A549 treated with dexamethasone at 1 μM for 4 hours (cell line): ENCODE measurements at places on chromosomes 16 and 17. TPM values are rescaled to one million over a fixed set of nuclear protein-coding genes. Genes with fewer than 3 reads are reported as not detected.

The SMIM5 gene
- 0.71 to 1.1 TPM (median 1.0 TPM) in 5 replicates for total RNA-seq

The ROGDI gene
- total RNA-seq, result 9.3 to 17.5 TPM (median 15.5 TPM) in 5 replicates

The EVI2A gene
- total RNA-seq, result not detected in 5 replicates

The GP1BA gene
- not detected in 5 replicates for total RNA-seq

The ALDOA gene
- total RNA-seq, result 1,418 to 1,815 TPM (median 1,742 TPM) in 5 replicates

The SLC7A6 gene
- 26.4 to 44.0 TPM (median 34.2 TPM) in 5 replicates for total RNA-seq

The MT4 gene
- not detected in 5 replicates for total RNA-seq

The TMEM100 gene
- total RNA-seq, result 0.05 to 0.13 TPM (median 0.07 TPM) in 5 replicates

The CRYM gene
- 1.3 to 2.2 TPM (median 2.1 TPM) in 5 replicates for total RNA-seq

The GPR139 gene
- not detected in 5 replicates for total RNA-seq

The BRICD5 gene
- 3.0 to 4.5 TPM (median 3.8 TPM) in 5 replicates for total RNA-seq

The CEP295NL gene
- total RNA-seq, result 0.34 to 0.54 TPM (median 0.40 TPM) in 5 replicates

The PRCD gene
- not detected in 5 replicates for total RNA-seq

The CES5A gene
- not detected in 5 replicates for total RNA-seq

The EPOP gene
- total RNA-seq, result 10.8 to 13.3 TPM (median 12.0 TPM) in 5 replicates

The TBC1D3I gene
- 0.06 to 0.27 TPM (median 0.23 TPM) in 4 of 5 replicates, not detected in the other for total RNA-seq

The GINS2 gene
- total RNA-seq, result 27.4 to 33.6 TPM (median 30.0 TPM) in 5 replicates

The NGFR gene
- 0.70 to 1.4 TPM (median 0.92 TPM) in 5 replicates for total RNA-seq

The MIEN1 gene
- 79.9 to 98.8 TPM (median 83.5 TPM) in 5 replicates for total RNA-seq

The TSPOAP1 gene
- 0.07 TPM in 1 of 5 replicates, not detected in the others for total RNA-seq

The RAB37 gene
- 0.83 to 1.2 TPM (median 1.2 TPM) in 5 replicates for total RNA-seq

The ARSG gene
- total RNA-seq, result 1.2 to 2.0 TPM (median 1.5 TPM) in 5 replicates

The NLRC3 gene
- 0.01 to 0.05 TPM (median 0.02 TPM) in 4 of 5 replicates, not detected in the other for total RNA-seq

The CBFA2T3 gene
- total RNA-seq, result 0.88 to 1.5 TPM (median 1.0 TPM) in 5 replicates

The ODAD4 gene
- 1.1 to 2.1 TPM (median 1.4 TPM) in 5 replicates for total RNA-seq

The RHBDL1 gene
- 0.26 to 1.6 TPM (median 1.2 TPM) in 5 replicates for total RNA-seq

The MMP25 gene
- 1.1 to 1.6 TPM (median 1.3 TPM) in 5 replicates for total RNA-seq

The CEMP1 gene
- not detected in 5 replicates for total RNA-seq

The NDRG4 gene
- 22.3 to 31.5 TPM (median 25.5 TPM) in 5 replicates for total RNA-seq

The EPN2 gene
- 45.8 to 77.8 TPM (median 66.7 TPM) in 5 replicates for total RNA-seq

The PLEKHG4 gene
- 10.1 to 14.2 TPM (median 12.5 TPM) in 5 replicates for total RNA-seq

The ZFPM1 gene
- 3.1 to 7.1 TPM (median 6.5 TPM) in 5 replicates for total RNA-seq

The KIF2B gene
- total RNA-seq, result not detected in 5 replicates

The KRTAP4-3 gene
- not detected in 5 replicates for total RNA-seq

The SALL1 gene
- total RNA-seq, result 0.26 to 0.50 TPM (median 0.36 TPM) in 5 replicates

The TOX3 gene
- total RNA-seq, result 0.09 to 0.29 TPM (median 0.18 TPM) in 5 replicates

The CPHXL2 gene
- not detected in 5 replicates for total RNA-seq

The PERCC1 gene
- not detected in 5 replicates for total RNA-seq

The NTN1 gene
- total RNA-seq, result 0.52 to 0.64 TPM (median 0.62 TPM) in 5 replicates

The RHBDL3 gene
- 2.6 to 5.0 TPM (median 4.1 TPM) in 5 replicates for total RNA-seq

The CD300LF gene
- total RNA-seq, result not detected in 5 replicates

The BORCS6 gene
- total RNA-seq, result 6.1 to 8.1 TPM (median 7.6 TPM) in 5 replicates

The ZNF629 gene
- total RNA-seq, result 17.1 to 20.8 TPM (median 19.3 TPM) in 5 replicates

The P2RX5 gene
- total RNA-seq, result 16.9 to 25.6 TPM (median 24.9 TPM) in 5 replicates

The TBC1D3D gene
- total RNA-seq, result 0.11 TPM in 1 of 5 replicates, not detected in the others

The FN3K gene
- total RNA-seq, result 6.3 to 10.9 TPM (median 9.4 TPM) in 5 replicates

The CLEC10A gene
- total RNA-seq, result not detected in 5 replicates

The PDILT gene
- total RNA-seq, result not detected in 5 replicates

The TMEM98 gene
- 40.6 to 46.5 TPM (median 42.9 TPM) in 5 replicates for total RNA-seq

The MPP3 gene
- 12.0 to 15.9 TPM (median 15.1 TPM) in 5 replicates for total RNA-seq

The SLC26A11 gene
- total RNA-seq, result 10.2 to 14.0 TPM (median 12.8 TPM) in 5 replicates

The C16orf89 gene
- not detected in 5 replicates for total RNA-seq

The UMOD gene
- not detected in 5 replicates for total RNA-seq

The USH1G gene
- 0.06 to 0.15 TPM (median 0.12 TPM) in 5 replicates for total RNA-seq

The HBA2 gene
- total RNA-seq, result 0.25 to 1.0 TPM (median 0.36 TPM) in 5 replicates

The CDK5R1 gene
- total RNA-seq, result 5.7 to 7.7 TPM (median 6.8 TPM) in 5 replicates

The CLEC19A gene
- total RNA-seq, result 0.08 to 0.15 TPM (median 0.11 TPM) in 4 of 5 replicates, not detected in the other

The SPN gene
- total RNA-seq, result not detected in 5 replicates
